ENCODE measurements at places on chromosomes 1 and 21. TPM values are rescaled to one million over a fixed set of nuclear protein-coding genes. Genes with fewer than 3 reads are reported as not detected.

DNA sequence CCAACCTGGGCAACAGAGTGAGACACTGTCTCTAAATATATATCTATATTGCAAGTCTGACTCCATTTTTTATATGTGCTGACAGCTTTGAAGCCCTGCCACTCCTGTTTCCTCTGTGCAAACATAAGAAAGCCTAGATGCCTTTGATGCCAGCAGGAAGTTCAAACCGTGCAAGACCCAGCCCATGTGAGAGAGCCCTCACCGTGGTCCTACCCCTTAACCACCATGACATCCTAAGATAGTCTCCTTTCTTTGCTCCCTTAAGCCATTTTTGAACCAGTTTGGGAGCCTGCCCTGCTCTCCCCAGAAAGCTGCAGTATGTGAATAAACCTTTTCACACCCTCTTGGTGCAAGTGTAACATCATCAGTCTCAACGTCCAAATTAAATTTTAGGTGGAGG is 3.7 kb upstream of the DIPK1A start:
- DNase-seq: no peak

DNA sequence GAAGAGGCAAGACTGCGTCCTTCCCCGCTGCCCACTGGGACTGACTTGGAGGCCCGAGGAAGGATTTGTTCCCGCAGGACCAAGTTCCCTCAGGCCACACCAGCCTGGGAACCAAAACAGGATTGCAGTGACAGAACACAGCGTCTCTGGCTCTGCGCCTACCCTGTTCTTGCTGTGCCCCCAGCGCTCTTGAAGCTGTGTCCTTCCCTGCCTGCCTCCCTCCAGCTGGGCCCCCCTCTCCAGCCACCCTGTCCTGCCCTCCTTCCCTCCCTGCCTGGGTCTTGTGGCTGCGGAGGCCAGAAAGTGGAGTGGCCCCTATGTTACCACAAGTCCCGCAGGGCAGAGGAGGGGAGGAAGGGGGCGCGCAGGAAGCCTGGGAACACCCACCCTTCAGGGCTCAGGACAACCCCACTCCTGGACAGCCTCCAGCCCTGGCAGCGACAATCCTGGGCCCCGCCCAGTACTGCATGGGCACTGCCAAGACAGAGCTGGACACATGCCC is 164.9 kb downstream of the DYRK1A start:
- DNase-seq: no peak

DNA sequence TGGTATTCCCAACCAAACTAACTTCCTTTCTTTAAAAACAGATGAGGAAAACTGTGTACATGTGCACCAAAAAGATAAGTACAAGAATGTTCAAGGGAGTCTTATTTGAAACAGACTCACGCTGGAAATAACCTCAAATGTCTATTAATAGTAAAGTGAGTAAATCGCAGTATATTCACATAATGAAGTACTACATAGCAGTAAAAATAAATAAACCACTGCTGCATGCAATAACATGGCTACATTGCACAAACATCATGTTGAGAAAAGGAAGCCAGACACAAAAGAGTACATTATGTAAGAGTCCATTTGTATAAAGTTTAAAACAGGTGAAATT is 5.2 kb upstream of the DENND2D start:
- DNase-seq: no peak

- no peak for DNase-seq
These were observed 94.3 kb downstream of the VAV3 start for GRCh38 chr1:107870696-107871095.

DNA sequence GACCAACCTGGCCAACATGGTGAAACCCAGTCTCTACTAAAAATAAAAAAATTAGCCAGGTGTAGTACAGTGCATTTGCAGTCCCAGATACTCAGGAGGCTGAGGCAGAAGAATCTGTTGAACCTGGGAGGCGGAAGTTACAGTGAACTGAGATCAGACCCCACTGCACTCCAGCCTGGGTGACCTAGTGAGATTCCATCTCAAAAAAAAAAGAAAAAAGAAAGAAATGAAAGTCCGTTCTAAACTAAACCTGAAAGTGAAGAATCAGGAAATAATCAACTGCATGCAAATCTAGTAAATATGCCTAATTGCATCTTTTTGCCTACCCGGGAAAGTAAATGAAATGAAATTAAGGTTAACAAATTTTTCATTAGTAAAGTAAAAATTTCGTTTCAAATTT is 99.6 kb downstream of the ZZZ3 start:
- no peak for DNase-seq

GRCh38 chr1:116404699-116405098 is 31.7 kb downstream of the ATP1A1 start:
- DNase-seq: no peak

- DNase-seq: no peak
These were observed 189.9 kb downstream of the FOXD2 start for GRCh38 chr1:47627471-47628370.

DNA sequence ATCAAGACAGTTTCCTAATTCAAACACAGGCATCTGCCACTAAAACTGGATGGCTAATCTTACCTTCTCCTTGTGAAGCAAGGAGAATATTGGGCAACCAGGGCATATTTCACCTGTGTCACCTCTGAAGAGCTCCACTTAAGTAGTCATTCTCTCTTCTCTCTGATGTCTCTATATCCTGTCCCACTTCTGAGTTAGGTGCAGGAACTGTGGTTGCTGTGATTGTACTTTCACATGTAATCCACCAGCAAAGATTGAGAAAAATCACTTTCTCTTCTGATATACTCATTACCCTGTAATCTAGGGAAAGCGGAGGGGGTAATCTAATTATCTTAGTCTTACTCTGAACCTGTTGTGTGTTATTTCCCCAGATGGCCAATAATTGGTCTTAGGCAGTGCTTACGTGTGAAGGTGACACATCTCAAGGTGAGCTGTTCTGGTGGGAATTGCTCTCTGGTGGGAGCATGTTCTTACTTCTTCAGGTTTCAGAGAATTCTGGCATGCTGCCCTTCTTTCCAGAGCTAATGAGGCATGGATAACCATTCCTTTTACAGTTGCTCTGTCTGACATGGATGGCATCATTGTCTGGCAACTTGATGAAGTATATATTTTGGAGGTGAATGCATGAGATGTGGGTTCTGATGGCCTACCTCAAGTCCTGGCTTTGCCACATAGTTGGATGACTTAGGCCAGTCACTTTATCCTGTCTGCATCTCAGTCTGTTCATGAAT is 12.0 kb downstream of the XCL2 start:
- no peak for DNase-seq

GRCh38 chr1:99685516-99686180 is 39.7 kb downstream of the PALMD start:
- peak; percentile 72 for DNase-seq

DNA sequence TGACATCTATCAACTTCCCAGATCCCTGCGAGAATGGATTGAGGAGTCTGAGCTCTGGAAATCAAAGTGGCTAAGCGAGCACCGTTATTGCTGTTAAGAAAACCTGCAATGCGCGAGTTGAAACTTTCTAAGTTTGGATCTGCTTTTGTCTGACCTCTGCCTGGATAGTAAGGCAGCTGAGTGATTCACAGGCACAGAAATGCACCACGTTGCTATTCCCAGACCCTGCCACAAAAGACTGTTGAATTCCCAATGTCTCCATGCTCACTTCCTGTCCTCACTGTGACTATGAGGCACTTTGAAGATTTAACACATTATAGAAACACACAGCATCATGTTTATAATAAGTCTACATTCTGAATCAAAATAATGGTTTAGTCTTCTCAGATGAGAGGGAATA is 27.1 kb upstream of the CNIH3 start:
- DNase-seq: no peak

Gene MIGA1
- 15.7 TPM for total RNA-seq

Gene TRPM2
- total RNA-seq: 5.7 TPM

Gene SV2A
- total RNA-seq: 0.63 TPM

Measured in NCI-H460 (cell line).